ENCODE measurements at places on chromosomes 4 and X.

GRCh38 chr4:16809064-16809463 is 89.4 kb downstream of the LDB2 start:
- no peak for DNase-seq

- no peak for DNase-seq
Observed at GRCh38 chrX:16587836-16588235, 62.1 kb upstream of the S100G start.

GRCh38 chrX:132411310-132411977 is 77.4 kb downstream of the MBNL3 start:
- DNase-seq: no peak

DNA sequence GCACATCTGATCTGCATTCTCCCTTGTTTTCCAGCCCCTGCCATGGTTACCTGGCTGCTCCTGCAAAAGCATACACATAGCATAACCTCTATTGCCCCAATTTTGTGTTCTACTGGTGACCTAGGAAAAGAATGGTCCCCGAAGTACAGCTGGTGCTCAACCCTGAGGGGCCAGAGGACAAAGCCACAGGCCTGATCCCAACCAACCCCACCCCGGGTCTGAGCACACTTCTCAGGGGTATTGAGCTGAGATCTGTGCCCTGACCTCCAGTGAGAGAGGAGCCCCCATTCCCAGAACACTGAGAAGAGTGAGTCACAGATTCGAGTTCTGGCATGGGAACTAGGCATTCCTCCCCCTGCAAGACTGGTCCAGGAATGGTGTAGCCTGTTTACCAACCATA is 465.5 kb upstream of the ACTRT1 start:
- no peak for DNase-seq

GRCh38 chr4:27090406-27090805 is 229.8 kb downstream of the STIM2 start:
- no peak for DNase-seq
